Fibroblast of skin of scalp (primary cell): ENCODE measurements at places on chromosomes 5 and 9.

GRCh38 chr9:123457583-123457982 lies 101.6 kb downstream of the CRB2 start:
- no peak for DNase-seq

- DNase-seq, result no peak
Measured at GRCh38 chr9:27977931-27978330, 404.6 kb upstream of the C9orf72 start.

DNA sequence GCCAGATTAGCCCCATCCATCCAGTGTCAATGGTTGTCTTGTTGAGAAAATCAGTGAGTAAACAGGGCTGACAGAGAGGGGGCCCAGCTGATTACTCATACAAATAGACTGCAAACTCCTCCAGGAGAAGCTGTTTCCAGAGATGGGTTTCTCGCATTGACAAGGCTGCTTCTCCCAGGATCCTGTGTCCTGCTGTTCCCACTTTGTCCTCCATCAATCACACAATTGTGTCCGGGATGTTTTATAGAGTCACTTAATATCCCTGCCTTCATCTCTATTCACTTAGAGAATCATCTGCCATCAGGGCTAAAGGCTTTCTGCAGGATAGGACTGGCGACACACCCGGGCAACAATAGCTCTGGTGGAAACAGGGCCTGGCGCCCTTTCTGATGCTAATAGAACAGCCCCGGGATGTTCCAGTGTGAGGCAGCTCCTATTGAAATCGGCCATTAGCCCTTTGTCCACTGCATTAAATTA lies 71.7 kb upstream of the TBCA start:
- DNase-seq, result no peak

- no peak for DNase-seq
Measured at GRCh38 chr5:118722122-118723020, 266.0 kb downstream of the DTWD2 start.

DNA sequence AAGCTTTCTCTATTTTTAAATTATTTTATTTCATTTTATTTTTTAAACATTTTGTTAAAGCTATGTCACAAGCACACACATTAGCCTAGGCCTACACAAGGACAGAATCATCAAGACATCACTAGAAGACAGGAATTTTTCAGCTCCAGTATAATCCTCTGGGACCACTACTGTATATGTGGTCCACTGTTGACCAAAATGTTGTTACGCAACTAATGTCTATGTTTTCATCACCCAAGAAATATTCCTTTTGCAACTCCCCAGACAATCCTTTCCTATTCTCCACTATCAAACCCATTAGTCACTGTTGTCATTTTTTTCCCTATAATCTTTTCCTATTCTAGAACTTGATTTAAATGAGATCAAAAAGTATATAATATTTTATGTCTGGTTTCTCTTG lies 2371.7 kb upstream of the C9orf72 start:
- DNase-seq, result peak; percentile 31

DNA sequence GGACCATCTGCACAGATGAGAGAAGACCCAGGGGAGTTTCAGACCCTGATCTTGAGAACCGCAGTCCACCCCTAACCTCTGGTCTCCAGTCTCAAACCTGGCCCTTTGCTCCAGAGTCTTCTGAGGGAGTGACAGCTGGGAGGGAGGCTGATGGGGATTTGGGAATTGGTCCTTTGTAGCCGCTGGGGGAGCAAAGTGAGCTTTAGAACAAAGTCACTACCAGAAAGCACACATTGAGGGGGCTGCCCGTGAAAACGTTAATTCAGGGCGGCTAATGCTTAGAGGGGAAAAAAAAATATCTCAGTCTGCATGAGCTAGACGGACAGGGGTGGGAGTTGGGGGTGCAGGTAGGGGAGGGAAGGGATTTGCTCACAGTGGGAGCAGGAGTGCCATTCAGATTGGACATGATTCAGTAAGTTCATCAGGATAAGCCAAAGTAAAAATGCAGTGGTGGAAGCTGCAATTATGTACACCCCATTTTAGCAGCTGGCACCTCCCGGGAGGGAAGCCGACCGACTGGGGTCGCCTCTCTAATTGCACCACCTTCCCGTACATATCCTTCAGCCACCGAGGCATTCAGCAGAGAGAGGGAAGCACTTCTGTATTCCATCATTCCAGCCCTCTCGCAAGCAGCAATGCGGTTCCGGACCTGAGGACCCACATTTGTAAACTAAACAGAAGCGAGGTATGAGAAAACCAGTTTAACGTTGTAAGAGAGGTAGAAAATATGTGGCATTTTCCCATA lies 123.4 kb upstream of the RETREG1 start:
- DNase-seq, result no peak

- DNase-seq, result no peak
Measured at GRCh38 chr9:136773386-136774044, 9.2 kb upstream of the LCN15 start.

GRCh38 chr5:98349251-98349989 lies 424.0 kb upstream of the RGMB start:
- peak; percentile 94 for DNase-seq

DNA sequence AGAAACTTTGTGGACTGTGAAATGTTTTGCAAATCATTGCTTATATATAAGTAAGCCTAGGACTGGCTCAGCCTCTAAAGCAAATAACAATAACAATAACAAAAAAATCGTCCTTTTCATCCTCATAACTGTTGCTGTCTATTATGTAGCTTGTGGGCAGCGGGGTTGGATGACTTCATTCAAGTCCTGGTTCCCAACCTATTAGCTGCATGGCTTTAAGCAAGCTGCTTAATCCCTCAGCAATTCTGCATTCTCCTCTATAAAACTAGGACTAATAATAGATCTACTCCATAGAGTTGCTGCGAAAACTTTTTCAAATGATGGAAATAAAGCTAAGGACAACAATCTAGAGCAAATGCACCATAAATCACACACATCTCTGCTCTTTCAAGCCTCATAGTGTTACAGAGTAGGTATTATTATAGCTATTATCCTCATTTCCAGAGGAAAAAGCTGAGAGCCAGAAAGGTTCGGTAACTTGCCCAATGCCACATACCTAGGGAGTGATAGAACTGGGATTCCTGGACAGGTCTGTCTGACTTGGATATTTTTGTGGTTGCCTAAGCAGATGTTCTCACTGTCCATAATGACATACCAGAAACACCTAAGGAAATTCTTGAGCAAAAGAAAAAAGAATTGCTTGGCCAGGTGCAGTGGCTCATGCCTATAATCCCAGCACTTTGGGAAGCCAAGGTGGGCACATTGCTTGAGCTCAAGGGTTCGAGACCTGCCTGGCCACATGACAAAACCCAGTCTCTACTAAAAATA lies 98.8 kb upstream of the ADRA1B start:
- no peak for DNase-seq

GRCh38 chr9:138023394-138024124 lies 146.0 kb downstream of the CACNA1B start:
- DNase-seq, result no peak

GRCh38 chr5:124663101-124663506 lies 83.3 kb downstream of the ZNF608 start:
- DNase-seq, result no peak

GRCh38 chr9:80061940-80062339 lies 490.2 kb downstream of the TLE4 start:
- DNase-seq, result peak; percentile 98

GRCh38 chr5:96091874-96092273 lies 130.2 kb upstream of the ELL2 start:
- DNase-seq, result no peak

DNA sequence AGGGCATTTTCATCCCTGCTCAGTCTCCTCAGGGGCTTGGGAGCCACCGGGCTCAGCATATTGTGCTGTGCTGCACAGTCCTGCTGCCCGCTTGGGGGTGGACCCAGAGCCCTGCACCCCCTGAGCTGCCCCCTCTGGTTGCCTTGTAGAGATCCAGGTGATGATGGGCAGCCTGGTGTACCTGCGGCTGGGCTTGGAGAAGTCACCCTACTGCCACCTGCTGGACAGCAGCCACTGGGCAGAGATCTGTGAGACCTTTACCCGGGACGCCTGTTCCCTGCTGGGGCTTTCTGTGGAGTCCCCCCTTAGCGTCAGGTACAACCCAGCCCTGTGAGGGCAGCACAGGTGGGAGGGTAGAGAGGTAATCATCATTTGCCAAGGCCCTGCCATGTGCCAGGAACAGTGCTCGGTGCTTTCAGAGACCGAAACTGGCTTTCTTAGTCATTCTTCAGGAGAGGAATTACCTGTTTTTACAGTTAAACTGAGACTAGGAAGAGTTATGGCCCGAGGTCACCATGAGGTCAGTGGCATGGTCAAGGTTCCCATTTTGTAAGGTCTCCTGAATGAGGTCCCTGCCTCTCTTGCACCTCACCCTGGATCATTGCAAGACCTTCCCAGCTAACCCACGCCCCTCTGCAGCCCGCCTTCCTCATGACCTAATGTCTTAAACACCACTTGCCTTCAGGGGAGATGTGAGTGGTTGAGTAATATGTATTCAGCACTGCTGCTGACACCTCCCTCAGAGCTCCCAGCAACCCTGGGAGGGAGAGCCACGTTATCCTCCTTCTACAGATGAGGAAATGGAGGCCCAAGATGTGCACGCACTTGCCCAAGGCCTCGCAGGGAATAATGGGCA lies 7.5 kb downstream of the NHP2 start:
- DNase-seq, result peak; percentile 27

GRCh38 chr5:40754381-40755092 lies 1.2 kb downstream of the TTC33 start:
- peak; percentile 13 for DNase-seq

DNA sequence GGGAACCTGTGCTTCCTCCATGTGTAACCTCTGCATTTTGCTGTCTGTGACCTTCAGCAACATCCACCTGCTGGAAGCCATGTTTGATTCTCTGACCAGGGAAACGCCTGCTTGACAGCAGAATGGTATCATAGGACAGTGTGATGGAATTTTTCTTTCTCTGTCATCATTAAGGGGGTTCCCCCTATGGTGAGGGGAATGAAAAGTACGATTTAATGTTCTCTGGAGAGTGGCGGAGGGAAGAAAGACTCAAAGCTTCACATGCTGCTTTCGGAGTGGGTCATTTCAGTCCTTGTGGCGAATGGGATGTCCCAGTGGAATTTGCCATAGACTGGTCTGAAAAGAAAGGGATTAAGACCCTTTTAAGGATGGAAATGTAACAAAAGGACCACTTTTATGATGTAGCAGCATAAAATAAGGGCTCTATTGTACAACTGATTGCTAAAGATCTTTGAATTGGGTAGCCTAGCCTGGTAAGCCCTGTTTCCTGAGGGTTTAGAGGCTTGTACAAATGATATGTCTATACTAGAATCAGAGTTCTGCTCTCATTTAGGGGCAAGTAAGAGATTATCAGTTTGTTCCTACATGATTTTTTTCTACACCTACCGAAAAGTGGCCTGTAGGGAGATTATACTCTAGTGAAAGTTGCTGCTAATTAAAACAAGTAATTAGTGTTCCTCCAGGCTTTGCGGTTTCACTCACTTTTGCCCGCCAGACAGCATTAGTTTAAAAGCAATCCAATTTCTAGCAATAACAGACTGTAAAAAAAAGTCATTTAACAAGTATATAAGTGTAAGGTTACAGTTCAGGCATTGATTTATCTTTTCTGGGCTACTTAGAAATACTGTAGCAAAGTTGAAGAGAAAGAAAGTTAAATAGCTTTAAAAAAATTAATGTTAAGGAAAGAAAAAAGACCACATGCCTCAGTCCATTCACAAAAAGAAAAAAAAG lies 904.5 kb downstream of the NR2F1-AS1 start:
- no peak for DNase-seq

GRCh38 chr9:83699615-83700014 lies 8.1 kb downstream of the UBQLN1 start:
- DNase-seq, result no peak

DNA sequence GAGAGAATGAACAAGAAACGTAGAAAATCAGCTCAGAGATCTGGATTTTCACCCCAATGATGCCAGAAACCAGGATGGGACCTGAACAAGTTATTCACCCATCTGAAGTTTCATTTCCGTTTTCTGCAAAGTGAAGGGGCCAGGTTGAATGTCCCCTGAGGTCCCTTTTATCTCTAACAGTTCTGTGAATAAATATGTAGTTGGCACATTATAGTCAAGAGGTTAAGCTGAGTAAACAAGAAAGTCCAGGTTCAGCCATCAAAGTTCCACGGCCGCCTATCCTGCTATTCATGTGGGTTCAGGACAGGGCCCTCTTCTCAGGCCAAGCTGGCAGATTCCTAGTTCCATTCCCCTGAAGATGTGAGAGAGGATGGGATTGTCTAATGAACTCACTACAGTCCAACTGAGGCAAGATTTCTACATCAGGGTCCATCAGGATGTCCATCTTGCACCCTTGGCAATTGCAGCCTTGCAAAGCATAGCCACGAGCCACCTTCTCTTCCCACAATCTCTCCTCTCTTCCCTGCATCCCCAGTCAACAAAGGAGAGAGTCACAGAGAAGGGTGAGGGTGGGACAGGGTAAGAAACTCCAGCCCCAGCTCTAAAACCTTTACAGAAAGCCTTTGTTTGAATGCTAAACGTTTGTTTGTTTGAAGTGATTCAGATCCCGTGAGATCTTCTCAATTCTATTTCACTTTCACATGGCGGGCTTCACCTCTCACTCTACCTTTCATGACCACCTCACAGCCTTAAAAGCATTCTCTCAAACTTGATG lies 311.0 kb downstream of the SLIT3 start:
- no peak for DNase-seq
